NCI-H526 (cell line): ENCODE measurements at places on chromosomes 5 and 9.

DNA sequence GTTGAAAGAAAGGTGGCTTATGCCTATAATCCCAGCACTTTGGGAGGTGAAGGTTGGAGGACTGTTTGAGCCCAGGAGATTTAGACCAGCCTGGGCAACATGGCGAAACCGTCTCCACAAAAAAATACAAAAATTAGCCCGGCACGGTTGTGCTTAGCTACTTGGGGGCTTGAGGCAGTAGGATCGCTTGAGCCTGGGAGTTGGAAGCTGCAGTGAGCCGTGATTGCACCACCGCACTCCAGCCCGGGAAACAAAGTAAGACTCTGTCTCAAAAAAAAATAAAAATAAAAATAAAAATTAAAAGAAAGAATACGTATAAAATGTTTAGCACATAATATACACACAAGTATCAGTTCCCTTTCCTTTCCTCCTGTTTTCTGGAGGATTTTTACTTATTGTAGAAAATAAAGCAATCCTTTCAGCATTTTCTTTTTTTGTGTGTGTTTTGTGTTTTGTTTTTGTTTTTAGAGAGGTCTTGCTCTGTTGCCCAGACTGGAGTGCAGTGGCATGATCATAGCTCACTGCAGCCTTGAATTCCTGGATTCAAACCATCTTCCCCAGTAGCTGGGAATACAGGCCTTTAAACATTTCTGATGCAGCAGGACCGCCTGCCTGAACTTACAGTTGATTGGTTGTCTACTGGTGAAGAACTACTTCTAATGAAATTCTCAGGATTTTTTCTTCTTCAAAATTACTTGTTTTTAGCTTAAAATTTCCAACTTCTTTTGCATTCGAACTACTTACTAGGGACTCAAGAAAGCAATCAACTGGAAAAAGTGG, 4.1 kb upstream of the GPR107 start:
- DNase-seq = no peak

- no peak for DNase-seq
These were observed 80.3 kb downstream of the FAM81B start for GRCh38 chr5:95471487-95471886.

DNA sequence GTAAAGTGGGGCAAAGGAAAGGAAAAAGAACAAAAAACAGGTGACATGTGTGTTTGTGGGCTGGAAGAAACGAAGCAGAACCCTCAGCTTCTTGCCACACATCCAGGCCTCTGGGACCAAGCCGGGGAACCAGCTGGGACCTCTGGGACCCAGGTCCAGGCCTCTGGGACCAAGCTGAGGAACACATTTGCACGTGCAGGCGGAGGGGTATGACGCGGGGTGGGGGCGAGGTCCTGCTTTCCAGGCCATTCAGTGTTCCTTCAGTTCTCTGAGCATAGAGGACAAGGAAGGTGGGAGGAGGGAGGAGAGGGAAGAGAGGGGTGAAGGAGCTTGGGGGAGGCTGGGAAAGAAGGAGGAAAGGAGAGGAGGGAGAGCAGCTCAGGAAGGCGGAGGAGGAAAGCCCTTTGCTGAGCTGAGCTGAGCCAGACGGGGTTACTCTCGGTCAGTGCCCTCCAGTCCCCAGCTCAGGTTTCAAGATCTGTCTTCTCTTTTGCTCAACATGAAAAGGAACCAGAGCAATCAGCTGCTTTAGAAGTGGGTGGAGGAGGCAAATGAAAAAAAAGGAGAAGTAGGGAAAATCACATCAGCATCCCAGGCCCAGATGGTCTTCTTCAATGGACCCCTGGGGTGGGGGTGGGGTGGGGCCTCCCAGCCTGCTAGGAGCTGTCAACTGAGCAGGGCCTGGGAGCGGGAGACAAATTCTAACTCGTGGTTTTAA, 59.1 kb downstream of the ABCA1 start:
- DNase-seq = peak; percentile 21

- no peak for DNase-seq
These were observed 244.7 kb upstream of the GRAMD2B start for GRCh38 chr5:126178521-126178920.

- DNase-seq = no peak
These were observed 9.3 kb upstream of the DNAJB5 start for GRCh38 chr9:34980181-34980761.

DNA sequence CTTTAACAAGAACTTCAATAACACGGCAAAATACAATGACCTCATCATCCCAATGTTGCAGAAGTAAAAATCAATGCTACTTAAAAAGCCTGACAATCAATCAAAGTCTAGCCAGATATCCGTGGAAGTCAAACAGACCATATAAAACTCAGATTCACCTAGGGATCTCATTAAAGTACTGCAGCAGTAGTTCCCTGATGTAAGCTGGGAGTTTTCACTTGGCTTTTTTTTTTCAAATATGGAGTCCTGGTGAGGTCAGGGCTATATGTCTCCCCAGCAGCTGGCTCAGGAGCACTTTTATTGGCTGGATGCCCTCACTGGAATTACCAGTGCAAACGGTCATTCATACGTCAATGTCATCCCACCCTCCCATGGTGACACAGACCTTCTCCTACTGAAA, 220.6 kb upstream of the SLC30A5 start:
- no peak for DNase-seq

DNA sequence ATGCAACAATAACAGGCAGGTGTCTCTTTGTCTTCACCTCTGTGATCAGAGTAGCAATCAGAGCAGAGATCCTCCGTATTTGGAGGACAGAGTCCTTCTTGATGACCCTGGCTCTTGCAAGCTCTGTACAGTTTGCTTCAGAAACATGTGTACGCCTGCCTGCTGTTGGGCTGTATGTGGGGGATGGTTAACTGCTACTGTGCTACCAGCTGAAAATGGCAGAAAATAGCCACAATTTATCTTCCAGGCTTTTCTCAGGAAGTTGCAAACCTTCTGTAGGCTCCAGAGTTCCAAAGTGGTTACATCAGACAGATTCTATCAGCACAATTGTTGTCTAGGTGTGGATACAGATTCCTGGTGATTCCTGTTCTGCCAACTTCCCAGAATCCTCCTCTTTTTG, 35.5 kb downstream of the DDX46 start:
- no peak for DNase-seq

GRCh38 chr5:72074251-72074650, 33.0 kb upstream of the MAP1B start:
- DNase-seq = no peak

GRCh38 chr5:34556509-34556782, 99.7 kb upstream of the RAI14 start:
- no peak for DNase-seq

GRCh38 chr5:19047277-19047676, 940.7 kb downstream of the CDH18 start:
- peak; percentile 15 for DNase-seq

- DNase-seq = peak; percentile 31
These were observed 471.9 kb upstream of the RGMB start for GRCh38 chr5:98301547-98301946.

DNA sequence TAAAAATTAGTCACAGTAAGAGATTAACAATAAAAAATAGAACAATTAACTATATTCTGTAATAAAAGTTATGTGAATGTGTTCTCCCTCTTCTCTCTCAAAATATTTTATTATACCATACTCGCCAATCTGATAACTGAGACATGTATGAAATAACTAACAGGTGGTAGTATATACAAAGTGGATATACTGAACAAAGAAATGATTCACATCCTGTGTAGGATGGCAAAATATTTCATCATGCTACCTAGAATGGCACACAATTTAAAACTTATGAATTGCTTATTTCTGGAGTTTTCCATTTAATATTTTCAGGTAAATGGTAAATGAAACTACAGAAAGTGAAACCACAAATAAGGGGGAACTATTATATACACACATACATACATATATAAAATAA, 152.5 kb downstream of the RNF180 start:
- DNase-seq = no peak

GRCh38 chr5:7902201-7902600, 33.3 kb downstream of the MTRR start:
- no peak for DNase-seq

DNA sequence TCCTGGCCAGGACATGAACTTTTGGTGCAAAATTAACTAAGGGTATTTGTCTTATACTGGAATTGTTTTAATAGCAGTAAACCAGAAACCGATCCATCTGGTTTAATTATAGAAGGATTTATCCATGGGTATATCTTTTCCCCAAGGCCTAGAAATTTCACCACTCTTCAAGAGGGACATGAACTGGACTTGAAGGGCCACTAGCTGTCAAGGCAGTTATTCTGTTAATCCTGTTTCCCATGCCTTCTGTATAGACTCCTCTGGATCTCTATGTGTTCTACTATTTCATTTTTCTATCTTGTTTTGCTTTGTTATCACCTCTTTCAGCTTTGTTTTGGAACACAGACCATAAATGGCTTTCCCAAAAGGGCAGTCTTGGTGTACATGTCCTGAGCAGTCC, 467.6 kb downstream of the KIF4B start:
- DNase-seq = no peak

DNA sequence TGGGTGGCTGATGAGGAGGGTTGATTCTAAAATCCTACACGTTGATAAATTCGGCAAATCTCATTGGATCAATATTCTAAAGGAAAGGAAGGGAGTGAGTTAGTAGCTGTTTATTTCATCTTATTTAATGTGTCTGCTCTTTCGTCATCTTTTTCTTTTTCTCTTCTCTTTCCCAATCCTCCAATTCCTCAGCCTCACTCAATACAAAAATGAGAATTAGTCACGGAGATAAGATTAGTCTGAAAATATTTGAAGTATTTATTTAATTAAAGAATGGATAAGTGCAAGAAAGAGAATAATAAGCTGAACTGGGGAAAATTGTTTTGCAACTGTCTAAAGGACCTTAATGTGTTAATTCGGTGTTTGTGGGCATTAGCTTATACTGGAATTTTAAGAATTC, 1095.1 kb downstream of the DTWD2 start:
- no peak for DNase-seq

DNA sequence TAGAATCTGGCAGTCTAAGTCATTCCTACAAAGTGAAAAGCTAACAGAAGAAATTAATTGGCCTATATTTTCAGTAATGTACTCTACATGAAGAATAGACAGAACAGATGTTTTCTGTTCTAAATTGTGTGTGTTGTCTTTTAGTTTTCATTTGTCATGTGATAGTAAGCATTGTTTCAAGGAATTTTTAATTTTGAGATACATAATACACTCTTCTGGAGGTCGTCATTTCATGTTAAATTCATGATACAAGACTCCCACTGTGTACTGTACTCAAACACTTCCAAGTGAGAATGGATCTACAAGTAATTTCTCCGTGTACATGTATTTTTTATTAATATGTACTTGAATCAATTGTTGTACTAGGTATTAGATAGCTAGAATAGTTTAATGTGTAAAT, 1522.9 kb downstream of the MAT2B start:
- no peak for DNase-seq

DNA sequence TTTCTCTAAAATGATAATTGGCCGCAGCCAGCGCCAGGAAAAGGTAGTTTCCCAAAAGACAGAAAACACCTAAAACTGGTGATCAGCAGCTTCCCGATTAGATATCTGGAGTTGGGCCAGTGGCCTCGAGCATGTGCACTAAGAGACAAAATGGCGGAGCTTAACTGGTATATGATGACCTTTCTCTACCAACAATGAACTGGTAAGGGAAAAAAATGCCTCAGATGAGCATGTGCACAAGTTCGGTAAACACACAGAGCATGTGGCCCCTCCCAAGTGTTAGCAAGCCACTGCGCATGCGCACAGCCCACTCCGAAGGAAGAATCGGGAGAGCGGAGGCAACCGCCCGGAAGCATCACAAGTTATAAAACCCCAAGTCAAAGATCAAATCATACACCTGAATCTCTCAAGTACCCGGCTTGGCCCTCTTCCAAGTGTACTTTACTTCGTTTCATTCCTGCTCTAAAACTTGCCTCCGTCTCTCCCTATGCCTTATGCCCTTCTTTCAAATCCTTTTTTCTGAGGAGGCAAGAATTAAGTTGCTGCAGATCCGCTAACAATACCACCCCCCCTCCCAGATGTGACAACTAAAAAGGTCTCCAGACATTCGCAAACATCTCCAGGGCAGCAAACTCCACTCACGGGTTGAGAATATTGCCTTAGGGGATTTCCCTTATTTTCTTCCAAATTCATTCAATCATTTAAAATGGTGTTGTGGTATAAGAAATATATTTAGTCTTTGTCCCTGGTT, 15.0 kb upstream of the PTBP3 start:
- peak; percentile 10 for DNase-seq

GRCh38 chr9:113266174-113266573, 9.2 kb downstream of the CDC26 start:
- no peak for DNase-seq

DNA sequence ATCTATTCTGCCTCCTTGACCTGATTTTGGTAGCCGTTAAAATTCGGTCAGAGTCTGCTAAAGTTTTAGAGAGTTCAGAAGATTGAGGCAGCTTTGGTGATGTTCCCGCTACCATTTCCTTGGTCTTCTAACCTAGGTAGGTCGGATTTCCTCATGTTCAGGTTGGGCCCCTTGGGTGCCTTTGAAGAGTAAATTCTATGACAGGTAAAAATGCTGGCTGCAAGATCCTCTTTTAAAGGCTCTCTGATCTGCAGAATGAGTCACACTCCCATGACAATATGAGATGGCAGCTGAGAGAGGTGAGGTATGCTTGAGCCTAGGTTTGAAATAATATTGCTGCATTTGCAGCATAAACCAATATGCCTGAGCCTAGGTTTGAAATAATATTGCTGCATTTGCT, 198.9 kb downstream of the TSSK1B start:
- DNase-seq = no peak

- DNase-seq = no peak
These were observed 420.9 kb downstream of the IRX2 start for GRCh38 chr5:2330325-2331130.

GRCh38 chr5:38258319-38259061, at the start of gene EGFLAM:
TSS of gene EGFLAM (plus strand) at chr5:38258559. CDS start at chr5:38258755, 196 bp downstream.
- no peak for DNase-seq

GRCh38 chr5:137834498-137835049, 33.1 kb upstream of the MYOT start:
- DNase-seq = no peak

DNA sequence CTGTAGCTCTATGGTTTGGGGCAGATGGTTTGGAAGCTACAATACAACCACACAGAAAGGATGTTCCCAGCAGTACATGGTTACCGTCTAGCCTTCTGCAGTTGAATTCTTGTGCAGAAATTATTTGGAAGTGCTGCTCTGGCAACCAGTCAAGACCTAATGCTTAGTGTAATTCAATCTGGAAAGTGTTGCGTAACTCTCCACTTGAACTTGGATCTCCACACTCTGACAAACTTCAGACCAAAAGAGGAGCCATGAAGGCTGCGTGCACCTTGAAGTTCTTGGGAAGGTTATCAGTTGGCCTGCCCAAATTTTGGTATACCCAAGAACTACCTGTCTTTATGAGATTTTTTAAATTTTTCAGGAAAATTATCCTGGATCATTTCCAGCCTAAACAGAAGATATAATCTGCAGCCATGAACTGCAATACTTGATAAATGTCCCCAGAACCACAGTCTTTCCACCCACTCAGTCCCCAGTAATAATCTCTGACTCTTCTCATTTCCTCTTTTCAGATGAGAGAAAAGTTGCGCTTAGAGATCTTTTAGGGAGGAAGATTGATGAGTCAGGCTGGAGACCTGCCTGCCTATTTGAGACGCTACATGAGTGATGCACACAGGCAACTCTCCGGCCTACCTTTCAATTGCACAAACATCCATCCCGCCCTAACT, 159.9 kb downstream of the FANCC start:
- no peak for DNase-seq
